ENCODE measurements at places on chromosomes 13 and 19.

GRCh38 chr19:50517704-50518075 is 4.0 kb upstream of the ASPDH start:
- DNase-seq, result no peak

- no peak for DNase-seq
These were observed 2.1 kb upstream of the HAMP start for GRCh38 chr19:35279985-35280821.

- DNase-seq, result no peak
These were observed 20.7 kb downstream of the COLGALT1 start for GRCh38 chr19:17575871-17576757.

GRCh38 chr19:58543826-58544590 is at the start of gene TRIM28:
TSS of gene TRIM28 (plus strand) at chr19:58544064. CDS start at chr19:58544758, 694 bp downstream.
- peak; percentile 100 for DNase-seq

GRCh38 chr19:13117176-13117771 is 734 bp upstream of the TRMT1 start:
- DNase-seq, result no peak

GRCh38 chr19:46241626-46242025 is 12.1 kb downstream of the IGFL1 start:
- no peak for DNase-seq

- no peak for DNase-seq
These were observed 26.3 kb upstream of the ZNF492 start for GRCh38 chr19:22607653-22608430.

GRCh38 chr19:57466489-57466888 is 9.5 kb upstream of the VN1R1 start:
- DNase-seq, result no peak

DNA sequence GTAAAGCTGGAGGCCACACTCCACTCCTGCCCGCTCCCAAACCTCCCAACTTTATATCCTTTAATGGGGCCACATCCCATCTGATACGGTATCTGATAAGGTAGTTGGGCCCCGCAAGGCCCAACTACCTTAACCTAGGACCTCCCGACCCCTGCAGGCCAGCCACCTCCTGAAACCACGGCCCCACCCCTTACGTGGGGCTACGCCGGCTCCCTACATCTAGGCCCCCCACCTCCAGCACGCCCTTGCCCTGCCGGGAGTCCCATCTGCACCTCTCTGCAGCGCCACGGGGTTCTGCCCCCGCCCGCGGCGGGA is 2.2 kb downstream of the IGFLR1 start:
- no peak for DNase-seq

DNA sequence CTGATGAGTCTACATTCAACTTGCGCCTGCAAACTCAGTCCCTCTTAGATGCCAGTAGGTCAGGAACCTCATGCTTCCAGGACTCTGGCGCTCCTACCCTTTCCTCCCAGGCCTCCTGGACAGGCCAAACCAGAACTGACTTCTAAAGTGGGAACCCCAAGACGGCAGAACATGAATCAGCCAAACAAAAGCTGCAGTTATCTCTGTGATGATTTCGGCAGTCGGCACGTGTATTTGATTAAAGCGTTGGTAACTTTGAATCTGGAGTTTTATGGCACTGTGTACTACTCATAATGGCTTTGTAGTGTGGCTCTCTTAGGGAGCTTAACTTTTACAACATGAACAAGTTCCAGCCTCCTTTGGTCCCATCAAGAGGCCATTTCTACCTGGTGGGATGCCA is 13.7 kb downstream of the ACTN4 start:
- DNase-seq, result no peak

DNA sequence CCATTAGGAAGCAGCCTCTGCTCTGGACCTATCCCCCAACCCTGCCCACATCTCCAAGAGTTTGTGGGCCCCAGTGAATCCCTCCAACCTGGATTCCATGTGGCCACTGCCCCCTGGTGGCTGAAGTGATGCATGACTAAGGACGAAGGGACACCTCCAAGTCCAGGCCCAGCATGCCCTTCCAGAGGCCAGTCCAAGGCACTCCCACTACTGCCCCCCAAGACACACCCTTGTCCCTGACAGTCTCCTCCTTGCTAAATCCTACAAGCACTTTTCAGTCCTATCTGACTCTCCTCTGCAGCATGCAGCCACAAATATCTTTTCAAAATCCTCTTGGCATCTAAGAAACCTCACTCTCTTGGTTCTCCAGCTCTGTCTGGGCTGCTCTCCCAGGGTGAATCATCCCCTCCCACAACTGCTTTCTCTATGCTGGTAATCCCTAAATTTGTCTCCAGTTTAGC is 33.0 kb downstream of the DEDD2 start:
- peak; percentile 84 for DNase-seq

DNA sequence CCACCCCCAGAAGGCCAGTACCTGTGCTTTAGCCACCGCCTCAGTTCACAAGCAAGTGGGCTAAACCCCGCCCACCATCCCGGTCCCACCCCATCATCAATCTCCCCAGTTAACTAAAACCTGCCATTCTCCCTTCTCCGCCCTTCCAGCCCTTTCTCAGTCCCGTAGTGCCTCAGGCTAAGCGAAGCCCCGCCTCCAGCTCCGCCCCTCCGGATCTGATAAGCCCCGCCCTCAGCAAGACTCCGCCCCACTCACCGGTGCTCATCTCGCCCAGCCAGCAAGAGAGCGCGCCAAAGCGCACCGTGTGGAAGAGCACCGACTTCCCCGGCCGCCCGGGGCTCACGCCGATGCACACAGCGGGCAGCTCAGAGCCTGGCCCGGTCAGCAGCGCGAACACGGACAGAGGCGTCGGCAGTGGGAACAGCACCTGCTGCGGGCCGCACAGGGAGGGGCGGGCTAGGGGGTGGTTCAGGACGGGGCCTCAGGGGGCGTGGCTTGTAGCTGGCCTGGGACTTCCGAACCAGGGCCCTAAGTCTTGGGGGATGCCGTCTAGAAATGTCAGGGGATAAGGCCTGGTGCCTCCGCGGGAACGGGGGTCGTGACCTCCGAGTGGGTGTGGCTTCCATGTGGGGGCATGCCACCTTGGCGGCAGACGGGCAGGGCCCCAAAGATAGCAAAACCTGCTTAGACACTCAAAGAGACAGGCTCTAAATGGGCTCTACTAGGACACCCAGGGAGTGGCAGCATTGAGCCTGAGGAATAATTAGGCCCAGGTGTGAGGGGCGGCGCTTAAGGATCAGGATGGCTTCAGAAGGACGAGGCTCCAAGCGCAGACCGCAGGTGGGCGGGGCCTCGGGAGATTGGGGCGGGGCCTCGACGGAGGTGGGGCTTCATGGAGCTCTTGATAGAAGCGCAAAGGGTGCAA is 21.4 kb downstream of the MAP4K1 start:
- no peak for DNase-seq

GRCh38 chr19:18419195-18419698 is at the start of gene SSBP4:
TSS of gene SSBP4 (plus strand) at chr19:18419398. CDS start at chr19:18419649, 251 bp downstream.
- peak; percentile 83 for DNase-seq

GRCh38 chr19:30666301-30666803 is 294.2 kb downstream of the ZNF536 start:
- peak; percentile 53 for DNase-seq

DNA sequence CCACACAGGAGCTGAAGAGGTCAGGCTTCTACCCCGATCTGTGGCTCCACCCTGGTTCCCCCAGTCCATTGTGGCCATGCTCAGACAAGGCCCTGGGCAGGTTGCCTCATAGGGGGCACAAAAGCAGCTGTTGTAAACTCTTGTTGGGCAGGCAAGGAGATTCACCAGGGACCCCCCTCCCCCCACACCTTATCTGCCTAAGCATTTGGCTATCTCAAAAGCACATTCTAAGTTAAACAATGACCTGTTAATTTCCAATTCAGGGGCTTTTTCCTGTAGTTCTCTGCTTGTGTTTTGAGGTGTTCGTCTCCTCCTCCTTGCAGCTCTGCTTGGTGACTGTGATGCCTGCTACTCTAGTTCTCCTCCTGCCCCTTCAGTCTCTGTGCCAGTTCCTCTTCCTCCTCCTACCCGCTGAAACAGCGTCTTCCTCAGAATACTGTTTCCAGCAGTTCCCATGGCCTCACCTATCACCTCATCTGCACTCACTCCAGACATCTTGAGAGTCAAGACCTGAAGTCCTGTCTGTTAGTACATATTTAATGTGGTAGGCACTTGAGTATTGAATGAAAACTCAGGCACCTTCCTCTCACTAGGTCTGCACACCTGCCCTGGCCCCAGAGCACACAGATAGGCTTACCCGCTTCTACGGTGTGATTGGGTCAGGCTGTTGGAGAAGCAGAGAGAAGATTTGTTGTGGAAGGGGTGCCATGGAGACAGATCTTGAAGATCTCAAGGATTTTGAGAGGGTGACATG is 31.7 kb downstream of the SPATA13 start:
- DNase-seq, result no peak

- DNase-seq, result no peak
These were observed 7.7 kb downstream of the LMNB2 start for GRCh38 chr19:2449019-2449418.

DNA sequence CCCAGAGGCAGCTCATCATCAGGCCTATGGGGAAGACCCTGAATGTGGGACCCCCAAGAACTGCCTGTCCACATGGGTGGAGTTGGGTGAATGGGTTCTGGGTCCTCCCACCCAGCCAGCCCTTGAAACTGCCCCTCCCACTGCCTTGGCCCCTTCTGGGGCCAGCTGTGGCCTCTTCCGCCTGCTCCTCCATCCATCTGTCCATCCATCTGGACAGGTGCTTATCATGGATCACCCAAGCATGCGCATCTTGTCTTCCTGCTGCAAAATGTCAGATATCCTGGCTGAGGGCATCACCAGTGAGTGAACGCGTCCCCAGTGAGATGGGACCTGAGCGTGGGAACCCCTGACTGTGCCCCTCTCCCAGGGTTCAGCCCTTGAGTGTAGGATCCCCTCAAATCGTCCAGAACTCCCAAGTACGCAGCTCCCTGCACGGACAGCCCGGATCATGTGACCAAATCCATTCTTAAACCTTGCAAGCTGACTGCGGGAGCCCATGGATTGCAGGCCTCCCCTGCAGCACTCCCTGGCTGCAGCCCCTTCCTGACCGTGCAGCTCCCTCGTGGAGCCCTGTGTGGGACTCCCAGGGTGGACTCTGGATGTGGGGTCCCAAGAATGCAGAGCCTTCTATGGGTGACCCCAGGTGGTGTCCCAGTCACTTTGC is 2.0 kb downstream of the STXBP2 start:
- DNase-seq, result no peak

- DNase-seq, result no peak
These were observed 202.4 kb upstream of the SOX1 start for GRCh38 chr13:111864566-111864965.

- DNase-seq, result no peak
These were observed 61.8 kb downstream of the ZNF136 start for GRCh38 chr19:12224676-12225075.

GRCh38 chr13:51298812-51299211 is 40.7 kb upstream of the SERPINE3 start:
- no peak for DNase-seq

GRCh38 chr19:55528030-55528803 is 8.7 kb downstream of the SBK2 start:
- no peak for DNase-seq

DNA sequence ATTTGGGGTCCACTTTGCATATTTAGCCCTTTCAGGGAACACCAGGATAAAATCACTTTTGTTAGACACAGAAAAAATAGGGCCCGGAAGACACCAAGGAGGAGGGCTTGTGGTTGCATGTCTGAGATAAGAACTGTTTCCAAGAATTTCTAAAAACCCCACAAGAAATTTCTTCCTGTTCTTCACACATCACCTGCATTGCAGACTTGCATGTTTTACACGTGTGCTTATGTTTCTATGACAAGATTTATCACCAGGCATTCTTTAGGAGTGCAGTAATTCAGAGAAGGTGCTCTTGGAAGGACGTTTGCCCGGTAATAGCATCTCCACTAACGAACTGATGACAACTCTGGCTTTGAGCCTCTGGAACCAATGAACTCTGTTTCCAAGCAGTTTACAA is 7.1 kb upstream of the ACTL9 start:
- no peak for DNase-seq

GRCh38 chr13:95813139-95813538 is 136.2 kb downstream of the DNAJC3 start:
- DNase-seq, result no peak

DNA sequence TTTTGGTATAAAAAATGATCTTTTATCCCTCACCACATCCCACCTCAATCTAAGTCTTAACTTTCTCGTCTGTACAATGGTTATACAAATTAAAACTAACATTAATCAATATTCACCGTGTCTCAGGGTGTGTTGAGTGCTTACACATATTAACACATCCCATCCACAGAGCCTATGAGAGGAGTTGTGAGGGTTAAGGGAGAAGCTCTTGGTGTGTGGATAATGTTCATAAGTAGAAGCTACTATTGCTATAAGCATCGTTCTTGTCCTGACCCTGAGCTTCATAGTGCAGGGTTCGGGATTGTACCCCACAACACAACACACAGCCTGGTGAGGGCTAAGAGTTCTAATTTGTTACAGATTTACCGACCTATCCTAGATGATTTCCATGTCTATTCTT is 2.5 kb downstream of the FPR3 start:
- no peak for DNase-seq

GRCh38 chr13:94031609-94032008 is 447.9 kb downstream of the DCT start:
- no peak for DNase-seq

- no peak for DNase-seq
These were observed 5.9 kb downstream of the NANOS3 start for GRCh38 chr19:13882836-13883235.

DNA sequence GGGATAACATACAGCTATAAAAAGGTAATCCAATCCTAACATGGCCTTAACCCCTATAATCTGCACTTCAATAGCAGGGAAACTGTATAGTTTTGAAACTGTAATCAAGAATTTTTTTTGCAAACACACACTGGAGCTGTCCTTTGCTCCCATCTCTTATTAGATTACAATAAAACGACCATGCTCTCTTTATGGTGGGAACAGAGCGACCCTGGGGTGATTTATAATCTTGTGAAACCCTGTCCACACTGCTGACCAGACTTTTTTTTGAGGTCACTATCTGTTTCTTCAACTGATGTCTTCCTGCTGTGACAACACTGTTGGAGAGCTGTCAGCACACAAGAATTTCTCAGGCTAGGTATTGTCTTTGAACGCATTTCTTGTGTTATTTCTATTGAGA is 35.3 kb downstream of the DACH1 start:
- no peak for DNase-seq

DNA sequence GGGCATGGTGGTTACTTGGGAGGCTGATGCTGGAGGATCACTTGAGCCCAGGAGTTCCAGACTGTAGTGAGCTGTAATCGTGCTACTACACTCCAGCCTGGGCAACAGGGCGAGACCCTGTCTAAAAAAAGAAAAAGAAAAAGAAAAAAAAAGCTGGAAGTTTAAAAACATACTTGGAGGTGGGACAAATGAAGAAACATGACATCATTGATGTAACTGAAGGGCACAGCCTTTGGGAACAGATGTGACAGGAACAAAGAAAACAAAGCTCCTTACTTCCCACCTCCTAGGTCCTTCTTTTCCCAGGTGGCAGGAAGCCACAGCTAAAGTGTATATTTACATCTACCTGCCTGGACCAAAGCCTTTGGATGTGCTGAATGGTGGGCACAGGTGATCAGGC is 1.9 kb downstream of the PEX11G start:
- DNase-seq, result no peak
